T-helper 17 cell (primary cell): ENCODE measurements at places on chromosomes 6 and 20. TPM values are rescaled to one million over a fixed set of nuclear protein-coding genes. Genes with fewer than 3 reads are reported as not detected.

OXT gene
- total RNA-seq, result 0.62 TPM

GRCh38 chr6:149249370-149250357, 67.8 kb upstream of the TAB2 start:
- no peak for DNase-seq

PROCR gene
- 0.89 TPM for total RNA-seq

DNA sequence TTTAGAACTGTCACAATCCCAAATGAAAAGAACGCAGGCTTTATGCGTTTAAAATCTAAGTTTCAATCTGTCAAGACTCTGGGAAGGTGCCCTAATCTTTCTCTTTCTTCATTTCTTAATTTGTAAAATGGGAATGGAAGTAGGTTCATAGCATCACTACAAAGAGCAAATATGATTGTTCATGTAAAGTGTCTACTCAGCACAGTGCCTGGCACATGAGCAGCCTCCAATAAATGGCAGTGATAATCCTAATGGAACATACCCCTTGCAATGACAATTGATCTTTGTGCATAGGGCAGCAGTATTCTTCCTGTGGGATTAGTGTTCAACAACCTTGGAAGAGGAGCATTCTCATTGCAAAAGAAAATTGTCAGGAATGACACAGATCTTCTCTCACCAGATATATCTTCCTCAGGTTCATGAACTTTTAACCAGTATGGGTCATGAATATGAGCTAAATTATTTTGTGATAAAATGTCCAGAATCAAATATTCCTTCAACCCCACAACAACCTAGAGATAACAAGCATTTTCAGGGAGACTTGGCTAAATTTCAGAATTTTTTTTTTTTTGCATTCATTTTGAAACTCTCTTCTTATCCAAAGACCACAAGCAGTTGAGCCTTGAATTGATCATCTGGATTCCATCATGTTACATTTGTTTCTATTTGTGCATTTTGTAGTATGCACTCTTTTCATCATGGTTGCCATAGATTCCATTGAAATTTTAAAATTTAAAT, 149.1 kb downstream of the TBX18 start:
- DNase-seq, result no peak

SPATS1 gene
- total RNA-seq, result not detected

DNA sequence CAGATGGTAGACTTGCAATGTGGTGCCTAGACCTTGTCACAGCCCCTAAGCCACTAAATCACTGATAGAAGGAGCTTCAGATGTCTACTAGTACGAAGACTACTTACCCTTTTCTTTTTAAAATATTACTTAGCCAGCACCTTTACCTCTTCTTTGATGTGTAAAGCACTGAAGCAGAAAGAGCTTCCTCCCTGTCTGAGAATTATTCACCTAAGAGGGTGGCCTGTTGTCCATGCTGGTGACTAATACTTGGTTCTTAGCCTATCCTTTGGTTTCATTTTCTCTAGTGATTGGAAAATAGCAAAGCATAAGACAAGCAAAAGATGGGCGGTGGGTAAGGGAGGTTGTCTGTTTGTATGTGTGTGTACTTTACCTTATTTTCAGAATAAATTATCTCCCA, 794.6 kb downstream of the TFAP2A start:
- no peak for DNase-seq

TASP1 gene
- 14.0 TPM for total RNA-seq

OGFRL1 gene
- 14.7 TPM for total RNA-seq

HRH3 gene
- total RNA-seq, result not detected

DNA sequence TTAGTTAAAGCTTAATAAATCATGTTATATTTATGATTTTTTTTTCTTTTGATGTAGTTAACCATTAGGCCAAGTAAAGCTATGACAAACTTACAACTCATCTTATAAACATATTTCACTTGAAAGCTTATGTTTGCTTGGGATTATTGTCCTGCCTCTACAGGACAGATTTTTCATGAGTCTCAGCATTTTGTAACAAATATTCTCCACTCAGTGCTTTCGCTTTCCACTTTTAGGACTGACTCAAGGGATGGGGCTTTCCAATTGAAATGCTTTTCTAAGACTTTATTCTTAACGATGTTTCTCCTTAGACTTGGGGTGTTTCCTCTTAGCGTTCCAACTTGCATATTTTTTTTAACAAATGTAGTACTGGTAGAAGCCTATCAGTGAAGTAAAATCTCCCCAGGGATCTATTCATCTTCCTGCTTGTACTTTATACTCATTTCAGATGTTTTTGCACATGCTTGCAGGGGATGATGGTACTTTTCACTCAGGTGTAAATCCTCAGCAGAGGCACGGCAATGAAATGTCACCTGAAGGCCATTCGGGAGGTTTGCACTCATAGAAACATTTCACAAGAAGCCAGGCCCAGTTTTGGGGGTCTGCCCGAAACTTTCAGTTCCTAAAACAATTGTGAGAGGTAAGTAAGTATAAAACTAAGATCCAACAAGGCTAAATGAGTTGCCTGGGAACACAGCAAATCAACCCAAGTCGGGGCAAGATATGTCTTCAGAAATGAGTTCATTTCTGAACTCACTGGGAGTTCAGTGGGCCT, 298.1 kb upstream of the FOXQ1 start:
- DNase-seq, result no peak

DNA sequence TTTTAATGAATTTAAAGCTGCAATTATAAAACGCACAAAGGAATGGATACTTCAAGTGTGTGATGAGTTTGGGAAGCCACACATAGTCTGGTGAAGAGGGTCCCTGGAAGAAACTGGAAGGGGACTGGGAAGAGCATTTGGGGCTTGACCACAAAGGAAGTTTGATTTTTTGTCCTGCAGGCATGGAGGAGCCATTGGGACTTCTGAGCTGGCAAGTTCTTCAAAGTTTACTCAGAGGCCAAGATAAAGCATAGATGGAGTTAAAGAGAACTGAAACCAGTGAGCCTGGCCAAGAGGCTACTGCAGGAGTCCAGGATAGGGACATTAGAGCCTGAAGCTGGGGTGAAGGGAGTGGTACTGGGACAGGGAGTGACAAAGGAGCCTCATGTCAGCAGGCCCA, 95.0 kb downstream of the AIG1 start:
- DNase-seq, result no peak

DNA sequence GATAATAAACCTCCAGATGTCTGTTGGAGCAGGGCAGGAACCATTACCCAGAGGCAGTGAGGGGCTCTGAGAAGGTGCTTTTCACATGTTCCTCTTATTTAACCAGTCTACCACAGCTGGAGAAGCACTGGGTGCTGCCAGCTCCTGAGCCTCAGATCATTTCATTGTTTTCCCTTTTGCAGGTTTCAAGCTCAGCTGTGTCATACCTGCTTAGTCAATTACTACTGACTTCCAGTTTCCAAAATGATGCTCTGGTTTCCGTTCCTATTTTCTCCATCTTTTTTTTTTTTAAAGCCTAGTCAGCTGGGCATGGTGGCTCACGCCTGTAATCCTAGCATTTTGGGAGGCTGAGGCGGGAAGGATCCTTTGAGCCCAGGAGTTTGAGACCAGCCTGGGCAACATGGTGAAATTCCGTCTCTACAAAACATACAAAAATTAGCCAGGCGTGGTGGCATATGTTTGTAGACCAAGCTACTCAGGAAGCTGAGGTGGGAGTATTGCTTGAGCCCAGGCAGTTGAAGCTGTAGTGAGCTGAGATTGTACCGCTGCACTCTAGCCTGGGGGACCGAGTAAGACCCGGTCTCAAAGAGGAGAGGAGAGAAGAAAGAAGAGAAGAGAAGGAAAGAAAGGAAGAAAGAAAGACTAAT, 6.7 kb downstream of the FLOT1 start:
- DNase-seq, result no peak

DNA sequence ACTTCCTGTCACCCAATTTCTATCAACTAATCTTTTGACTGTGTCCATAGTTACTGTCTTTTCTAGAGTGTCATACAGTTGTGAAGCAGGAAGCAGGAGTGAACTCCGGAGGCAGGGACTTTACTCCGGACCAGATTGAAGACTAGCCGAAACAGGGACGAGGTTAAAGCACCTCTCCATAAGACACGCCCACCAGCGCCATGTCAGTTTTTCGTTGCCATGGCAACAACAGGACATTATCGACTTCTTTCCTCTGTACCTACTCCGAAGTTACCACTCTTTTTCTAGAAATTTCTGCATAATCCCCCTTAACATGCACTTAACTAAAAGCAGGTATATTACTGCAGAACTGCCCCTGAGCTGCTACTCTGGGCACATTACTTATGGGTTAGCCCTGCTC, 25.2 kb downstream of the TRIM38 start:
- DNase-seq, result no peak

GRCh38 chr6:11214084-11214833, 18.2 kb downstream of the NEDD9 start:
- no peak for DNase-seq

TTLL9 gene
- not detected for total RNA-seq

GRCh38 chr6:7235712-7236305, 77.2 kb downstream of the SSR1 start:
- DNase-seq, result no peak

GRCh38 chr20:62158541-62158940, 15.0 kb downstream of the SS18L1 start:
- DNase-seq, result no peak

PBOV1 gene
- total RNA-seq, result not detected

GRCh38 chr6:129750360-129750759, 40.4 kb upstream of the ARHGAP18 start:
- DNase-seq, result no peak

DNA sequence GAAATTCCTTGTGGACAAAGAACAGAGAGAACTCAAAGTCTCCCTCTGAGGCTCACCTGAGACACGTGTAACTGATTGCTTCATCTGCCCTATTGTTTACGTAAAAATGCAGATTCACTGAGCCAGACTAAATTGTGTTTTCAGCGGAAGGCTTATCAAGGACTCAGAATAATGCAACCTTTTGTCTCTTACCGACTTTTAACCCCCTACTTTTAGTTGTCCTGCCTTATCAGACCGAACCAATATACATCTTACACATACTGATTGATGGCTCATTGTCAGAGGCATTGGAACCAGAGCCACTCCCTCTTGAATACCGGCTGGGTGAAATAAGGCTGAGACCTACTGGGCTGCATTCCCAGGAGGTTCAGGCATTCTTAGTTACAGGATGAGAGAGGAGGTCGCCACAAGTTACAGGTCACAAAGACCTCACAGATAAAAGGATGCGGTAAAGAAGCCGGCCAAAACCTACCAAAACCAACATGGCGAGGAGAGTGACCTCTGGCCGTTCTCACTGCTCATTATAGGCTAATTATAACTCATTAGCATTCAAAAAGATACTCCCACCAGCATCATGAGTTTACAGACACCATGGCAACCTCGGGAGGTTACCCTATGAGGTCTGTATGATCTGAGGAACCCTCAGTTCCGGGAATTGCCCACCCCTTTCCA, 95.5 kb upstream of the ZNF184 start:
- no peak for DNase-seq

PI16 gene
- total RNA-seq, result 14.5 TPM

BTN1A1 gene
- total RNA-seq, result not detected

- no peak for DNase-seq
Observed at GRCh38 chr20:38877483-38877882, 48.7 kb upstream of the FAM83D start.

EYA2 gene
- total RNA-seq, result not detected

DNA sequence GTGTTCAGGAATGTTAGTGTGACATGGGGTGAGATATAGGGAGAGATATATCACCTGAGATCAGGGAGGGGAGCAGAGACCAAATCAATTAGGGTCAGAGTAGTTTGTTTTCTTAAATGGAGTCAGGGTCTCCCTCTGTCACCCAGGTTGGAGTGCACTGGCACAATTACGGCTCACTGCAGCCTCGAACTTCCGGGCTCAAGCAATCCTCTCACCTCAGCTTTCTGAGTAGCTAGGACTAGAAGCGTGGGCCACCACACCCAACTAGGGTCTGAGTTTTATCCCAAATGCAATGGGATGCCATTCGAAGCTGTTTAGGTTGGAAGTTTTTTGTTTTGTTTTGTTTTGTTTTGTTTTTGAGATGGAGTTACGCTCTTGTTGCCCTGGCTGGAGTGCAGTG, 3.1 kb upstream of the NCOA3 start:
- no peak for DNase-seq

SSTR4 gene
- total RNA-seq, result not detected

ZNF165 gene
- total RNA-seq, result 4.7 TPM

KIZ gene
- 23.0 TPM for total RNA-seq

DNA sequence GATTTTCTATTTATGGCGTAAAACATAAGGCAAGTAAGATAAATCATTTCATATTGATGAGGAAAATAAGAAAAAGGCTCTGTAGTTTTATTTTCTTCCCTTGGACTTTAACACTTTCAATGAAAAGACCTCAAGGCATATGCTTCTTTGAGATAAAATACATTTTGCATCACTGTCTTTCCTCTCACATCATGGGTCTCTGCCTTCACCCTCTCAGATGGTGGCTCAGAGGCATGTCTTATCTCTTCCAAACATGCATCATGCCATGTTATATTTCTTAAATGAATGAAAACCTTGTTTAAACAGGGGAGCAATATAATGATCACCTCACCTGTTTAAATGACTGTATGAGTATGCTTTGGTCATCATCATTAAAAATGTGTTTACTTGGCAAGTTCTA, 59.3 kb downstream of the PRL start:
- no peak for DNase-seq

DNA sequence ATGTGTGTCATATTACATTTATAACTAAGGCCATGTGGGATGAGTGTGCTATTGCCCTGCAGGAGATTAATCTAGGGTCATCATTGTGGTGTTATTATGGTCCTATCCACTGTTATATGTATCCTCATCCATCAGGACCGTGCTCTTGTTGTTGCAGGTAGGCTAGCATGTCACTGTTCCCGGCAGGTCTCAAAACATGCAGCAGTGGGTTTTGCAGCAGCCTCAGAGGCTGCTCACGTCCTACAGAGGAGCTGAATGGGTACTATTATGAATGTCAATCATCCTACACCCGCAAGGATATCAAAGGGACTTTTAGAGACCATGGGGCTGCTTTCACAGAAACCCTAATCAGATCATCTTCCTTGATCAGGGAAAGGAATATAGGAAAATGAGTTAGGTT, 318.2 kb downstream of the SAMD5 start:
- no peak for DNase-seq

DNA sequence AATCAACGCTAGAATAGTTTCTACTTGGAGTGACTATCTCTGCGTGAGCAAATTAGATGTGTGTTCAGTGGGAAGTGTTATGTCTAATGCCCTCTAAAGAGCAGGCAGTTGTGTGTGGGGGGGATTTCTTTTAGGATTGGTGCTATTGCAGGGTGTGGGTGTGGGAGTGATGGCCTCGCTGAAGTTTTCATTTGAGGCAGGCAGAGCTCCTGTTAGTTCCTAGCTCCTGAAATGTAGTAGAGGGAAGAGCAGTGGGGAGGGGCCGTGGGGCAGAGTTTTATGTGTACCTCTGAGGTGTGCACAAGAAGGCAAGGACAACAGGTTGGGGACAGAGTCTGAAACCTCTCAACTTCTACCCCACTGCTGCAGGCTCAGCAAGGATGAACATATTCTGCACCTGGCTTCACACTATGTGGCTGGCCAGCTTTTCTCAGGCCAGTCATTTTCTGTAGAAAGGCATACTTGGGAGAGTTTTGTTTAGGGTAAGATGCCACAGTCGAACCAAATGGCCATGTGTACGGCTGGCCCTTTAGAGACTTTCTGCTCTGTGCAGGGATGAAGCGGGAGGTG, 229.2 kb upstream of the SUPT3H start:
- no peak for DNase-seq

- DNase-seq, result no peak
Observed at GRCh38 chr20:22687676-22688349, 103.4 kb upstream of the FOXA2 start.

ADGB gene
- not detected for total RNA-seq

- no peak for DNase-seq
Observed at GRCh38 chr6:16621002-16621401, 140.3 kb downstream of the ATXN1 start.
